ENCODE measurements at places on chromosomes 1 and 21.

- DNase-seq, result no peak
Observed at GRCh38 chr1:2801535-2802291, at the start of gene TTC34. Gene TTC34, minus strand, starts transcription at chr1:2801693. Its CDS starts 866 bp downstream, at chr1:2800827.

DNA sequence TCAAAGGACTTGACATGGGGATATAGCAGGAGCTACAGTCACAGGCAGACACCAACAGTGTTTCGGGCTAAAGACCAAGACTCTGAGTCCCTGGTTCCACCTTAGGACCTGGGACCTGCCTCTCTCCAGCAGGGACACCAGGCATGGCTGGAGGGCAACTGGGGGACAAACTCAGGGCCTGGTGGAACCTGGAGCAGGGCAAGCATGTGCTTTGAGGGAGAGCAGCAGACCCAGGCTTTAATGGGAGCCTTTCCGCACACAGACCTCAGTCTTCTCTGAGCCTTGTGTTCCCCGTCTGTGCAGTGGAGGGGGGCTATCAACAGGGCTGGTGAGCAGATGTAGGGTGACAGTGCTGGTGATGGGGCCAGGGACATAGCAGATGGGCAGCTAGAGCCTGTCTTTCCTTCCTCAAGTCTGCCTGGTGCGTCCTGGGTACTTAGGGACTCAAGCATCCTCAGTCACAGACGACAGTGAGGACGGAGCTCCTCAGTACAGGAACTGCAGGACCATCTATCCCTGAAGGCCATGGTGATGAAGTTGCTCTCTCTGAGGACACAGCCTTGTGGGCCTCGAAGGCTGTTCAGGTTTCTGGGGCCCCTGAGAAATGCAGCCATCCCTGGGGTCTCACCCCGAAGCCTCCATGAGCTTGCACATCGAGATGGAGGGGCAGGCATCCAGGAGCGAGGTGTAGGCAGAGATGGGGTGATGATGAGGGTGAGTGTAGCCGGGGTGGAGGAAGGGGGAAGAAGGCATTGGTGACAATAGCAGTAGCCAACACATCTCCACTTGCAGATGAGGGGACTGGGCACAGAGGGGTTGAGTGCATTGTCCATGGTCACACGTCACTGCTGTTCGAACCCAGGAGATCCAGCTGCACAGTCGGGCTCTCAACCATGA, 593.4 kb downstream of the PTPRU start:
- no peak for DNase-seq

DNA sequence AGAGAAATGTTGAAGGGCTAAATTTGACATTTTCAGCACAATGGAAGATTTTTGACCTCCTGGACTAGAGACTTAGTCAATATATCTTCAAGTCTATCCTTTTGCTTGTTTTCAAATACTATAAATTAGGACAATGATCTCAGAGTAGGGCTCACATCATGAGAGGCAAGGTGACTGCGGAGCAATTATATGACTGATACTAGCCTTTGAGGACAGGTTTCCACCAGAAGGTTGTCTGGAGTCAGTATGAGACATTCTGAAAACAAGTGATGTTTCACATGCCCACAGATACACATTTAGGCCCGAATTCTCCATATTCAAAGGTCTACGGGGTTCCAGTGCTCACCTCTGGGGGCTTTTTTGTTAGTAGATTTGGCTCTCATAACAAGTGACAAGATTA, 142.3 kb upstream of the SAMSN1 start:
- DNase-seq, result no peak

- DNase-seq, result no peak
Observed at GRCh38 chr1:218332416-218332815, 12.7 kb upstream of the TGFB2 start.

GRCh38 chr1:210098356-210098755, 134.2 kb upstream of the SERTAD4 start:
- no peak for DNase-seq

DNA sequence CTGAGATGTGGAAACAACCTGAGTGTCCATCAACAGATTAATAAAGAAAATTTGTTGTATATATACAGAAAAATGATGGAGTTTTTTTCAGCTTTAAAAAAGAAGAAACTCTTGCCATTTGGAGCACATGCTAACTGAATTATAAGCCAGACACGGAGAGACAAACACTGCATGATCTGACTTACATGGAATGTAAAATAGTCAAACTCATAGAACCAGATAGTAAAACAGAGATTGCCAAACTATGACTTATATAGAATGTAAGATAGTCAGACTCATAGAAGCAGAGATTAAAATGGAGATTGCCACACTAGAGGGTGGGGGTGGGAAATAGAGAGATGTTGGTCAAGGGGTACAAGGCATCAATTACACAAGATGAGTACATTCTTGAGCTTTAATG, 1786.6 kb downstream of the PLA2G4A start:
- no peak for DNase-seq

GRCh38 chr1:39819091-39819812, 30.6 kb upstream of the BMP8B start:
- no peak for DNase-seq

DNA sequence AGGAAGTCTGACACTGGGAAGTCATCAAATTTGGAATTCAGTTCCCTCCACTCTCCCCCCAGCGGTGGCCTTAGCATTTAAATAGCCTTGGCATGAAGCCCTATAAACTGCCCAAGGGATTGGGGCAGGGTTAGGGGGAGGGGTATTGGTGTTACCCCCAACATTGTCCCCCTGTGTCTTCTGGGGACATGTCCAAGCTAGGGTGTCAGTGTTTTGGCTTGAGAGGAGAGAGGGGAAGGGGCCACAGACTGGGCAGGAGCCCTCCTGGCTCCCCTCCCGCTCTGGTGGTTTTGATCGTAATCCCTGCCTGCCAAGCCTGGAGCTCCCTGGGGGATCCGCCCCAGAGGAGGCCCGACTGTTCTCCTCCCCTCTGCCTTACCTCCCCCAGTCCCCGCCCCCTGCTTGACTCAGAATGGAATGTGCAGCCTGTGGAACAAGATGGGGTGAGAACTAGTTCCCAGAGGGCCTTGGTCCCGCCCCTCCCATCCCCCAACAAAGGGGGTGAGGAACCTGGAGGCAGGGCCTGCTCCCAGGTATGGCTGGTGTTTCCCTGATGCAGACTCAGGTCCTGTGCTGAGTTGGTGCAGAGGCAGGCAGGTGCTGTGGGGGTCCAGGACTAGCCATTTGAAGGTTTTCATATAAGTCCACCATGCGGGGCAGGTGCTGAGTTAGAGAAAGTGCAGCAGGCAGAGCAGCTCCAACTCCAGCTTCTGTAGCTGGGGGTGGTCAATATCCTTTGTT, 7.4 kb downstream of the SOX13 start:
- DNase-seq, result no peak

GRCh38 chr1:32380057-32380456, 14.2 kb downstream of the BSDC1 start:
- DNase-seq, result no peak

DNA sequence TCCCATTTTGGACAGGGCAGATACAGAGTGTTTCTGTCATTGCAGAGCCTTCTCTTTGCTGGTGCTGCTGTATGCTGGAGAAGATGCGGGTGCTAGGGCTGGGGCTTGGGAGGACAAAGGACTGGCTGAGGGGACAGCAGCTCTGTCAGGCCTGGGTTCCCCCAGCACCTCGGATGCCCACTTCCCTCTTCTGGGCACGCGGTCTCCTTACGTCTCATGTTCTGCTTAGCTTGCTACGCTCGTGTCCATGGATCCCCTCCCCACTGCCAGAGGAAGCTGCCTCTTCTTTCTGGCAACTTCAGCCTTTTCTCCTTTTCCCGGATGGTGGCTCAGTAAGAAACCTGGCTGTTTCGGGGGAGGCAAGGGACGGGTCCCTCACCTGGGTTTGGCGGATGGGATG, 75.7 kb downstream of the ARHGEF10L start:
- no peak for DNase-seq

DNA sequence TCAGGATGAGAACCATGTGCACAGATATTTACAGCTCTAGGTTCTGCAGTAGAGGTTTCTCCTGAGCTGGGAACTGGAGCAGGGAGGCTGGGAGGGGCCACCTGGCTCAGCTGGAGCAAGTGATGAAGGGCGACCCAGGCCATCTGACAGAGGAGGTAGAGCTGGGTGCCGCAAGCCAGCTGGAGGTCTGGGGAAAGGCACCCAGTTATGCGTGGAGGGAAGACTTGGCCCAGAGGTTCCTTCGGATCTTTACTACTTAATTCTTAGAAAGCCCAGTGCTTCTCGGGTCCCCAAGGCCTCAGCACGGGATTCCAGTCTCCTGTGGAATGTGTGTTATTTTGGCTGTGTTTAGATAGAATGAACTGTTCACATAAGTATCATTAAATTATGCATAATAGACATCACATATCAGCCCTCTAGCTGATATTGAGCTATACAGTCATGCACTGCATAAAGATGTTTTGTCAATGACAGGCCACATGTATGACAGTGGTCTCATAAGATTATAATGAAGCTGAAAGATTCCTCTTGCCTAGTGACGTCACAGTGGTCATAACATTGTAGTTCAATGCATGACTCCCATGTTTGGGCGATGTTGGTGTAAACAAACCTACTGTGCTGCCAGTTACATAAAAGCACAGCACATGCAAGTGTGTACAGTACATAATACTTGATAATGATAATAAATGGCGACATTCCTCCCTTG, 245.1 kb downstream of the RHOU start:
- DNase-seq, result no peak

DNA sequence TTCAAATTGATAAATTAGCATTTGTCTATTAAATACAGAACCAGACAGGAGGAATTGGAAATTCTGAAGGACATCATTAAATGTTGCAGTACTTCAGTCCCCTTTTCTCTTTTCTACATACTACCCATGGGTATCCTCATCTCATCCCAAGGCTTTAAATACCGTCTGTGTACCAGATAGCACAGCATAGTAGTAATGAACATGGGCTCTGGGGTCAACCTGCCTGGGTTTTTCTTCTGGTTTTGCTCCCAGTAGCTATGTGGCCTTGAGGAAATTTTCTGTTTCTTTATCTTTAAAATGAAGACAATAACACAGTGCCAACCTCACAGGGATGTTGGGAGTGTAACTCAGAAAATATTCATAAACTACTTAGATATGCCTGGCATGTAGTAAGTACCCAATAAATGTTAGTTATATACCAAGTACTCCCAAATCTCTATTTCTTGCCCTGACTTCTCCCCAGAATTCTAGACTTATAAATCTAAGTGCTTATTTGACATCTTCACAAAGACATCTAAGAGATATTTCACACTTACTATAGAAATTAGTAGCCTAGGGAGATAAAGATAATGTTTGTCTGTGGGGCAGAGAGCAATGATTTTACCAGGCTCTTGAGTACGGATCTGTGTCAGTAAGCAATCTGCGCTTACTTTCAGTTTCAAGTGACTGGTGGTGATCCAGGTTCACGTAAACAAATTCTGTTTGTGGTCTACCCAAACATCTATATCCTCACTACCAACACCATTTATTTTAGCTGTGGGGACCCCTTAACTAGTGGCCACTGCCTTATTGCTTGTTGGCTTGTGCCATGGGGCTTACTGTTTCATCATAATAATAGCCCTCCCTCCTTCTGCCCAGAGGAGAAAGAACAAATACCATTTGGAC, 37.3 kb downstream of the VANGL2 start:
- no peak for DNase-seq

GRCh38 chr21:27589781-27590180, 622.9 kb upstream of the ADAMTS5 start:
- DNase-seq, result no peak

DNA sequence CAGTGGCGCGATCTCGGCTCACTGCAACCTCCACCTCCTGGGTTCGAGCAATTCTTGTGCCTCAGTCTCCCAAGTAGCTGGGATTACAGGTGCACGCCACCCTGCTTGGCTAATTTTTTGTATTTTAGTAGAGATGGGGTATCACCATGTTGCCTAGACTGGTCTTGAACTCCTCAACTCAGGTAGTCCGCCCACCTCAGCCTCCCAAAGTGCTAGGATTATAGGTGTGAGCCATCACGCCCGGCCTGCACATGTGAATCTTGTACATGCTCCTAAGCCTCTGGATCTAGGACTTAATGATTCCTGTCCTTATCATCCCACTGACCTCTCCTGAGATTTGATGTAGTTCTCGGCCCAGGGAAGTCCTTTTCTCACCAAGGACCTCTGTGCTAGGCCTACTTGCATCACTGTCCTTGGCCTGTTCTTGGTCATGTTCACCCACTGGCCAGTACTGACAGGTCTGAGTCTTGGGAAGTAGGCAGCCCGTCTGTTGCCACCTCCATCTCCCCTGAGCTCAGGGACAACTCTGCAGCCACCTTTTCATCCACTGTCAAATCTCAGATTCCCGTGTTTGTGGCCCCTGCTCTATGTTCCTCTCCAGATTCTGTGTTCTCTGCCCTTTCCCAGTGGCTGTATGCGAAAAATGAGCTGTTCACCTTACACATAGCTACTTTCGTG, 9.4 kb downstream of the HYI start:
- no peak for DNase-seq

DNA sequence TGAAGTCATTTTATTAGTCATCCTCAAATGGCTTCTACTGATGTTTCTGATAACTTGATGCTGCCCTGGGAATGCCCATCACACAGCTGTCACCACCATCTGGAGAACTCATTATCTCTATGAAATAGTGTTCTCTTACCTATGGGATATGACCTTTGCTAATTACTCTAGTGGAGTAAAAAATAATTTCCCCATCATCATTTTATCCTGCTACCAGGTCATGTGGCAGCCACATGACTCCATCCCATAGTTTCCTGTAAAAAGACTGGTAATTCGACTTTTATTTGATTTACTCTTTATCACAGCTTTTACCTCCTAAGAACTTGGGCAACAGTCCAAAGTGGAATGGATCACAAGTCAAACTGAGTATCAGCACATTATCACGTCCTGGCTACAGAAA, 76.1 kb upstream of the USP25 start:
- DNase-seq, result no peak

GRCh38 chr1:170247751-170248521, 102.2 kb downstream of the NTMT2 start:
- DNase-seq, result no peak

DNA sequence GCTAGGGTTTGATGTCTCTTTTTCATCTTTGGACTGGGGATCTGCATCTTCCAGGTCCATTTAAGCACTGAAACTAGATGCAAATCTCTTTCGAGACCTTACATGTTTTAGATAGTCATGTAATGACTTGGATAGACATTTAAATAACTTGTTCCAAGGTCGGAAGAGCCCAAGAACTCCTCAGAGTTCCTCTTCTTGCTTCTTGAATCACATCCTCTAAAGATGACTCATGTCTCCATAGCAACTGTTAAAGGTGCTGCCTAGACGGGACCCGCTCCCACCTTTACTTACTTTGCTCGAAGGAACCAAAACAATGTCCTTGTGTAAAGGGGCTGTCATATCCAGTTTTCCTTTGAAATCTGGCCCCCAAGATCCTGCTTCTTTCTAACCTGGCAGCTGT, 130.0 kb downstream of the EDEM3 start:
- DNase-seq, result no peak

DNA sequence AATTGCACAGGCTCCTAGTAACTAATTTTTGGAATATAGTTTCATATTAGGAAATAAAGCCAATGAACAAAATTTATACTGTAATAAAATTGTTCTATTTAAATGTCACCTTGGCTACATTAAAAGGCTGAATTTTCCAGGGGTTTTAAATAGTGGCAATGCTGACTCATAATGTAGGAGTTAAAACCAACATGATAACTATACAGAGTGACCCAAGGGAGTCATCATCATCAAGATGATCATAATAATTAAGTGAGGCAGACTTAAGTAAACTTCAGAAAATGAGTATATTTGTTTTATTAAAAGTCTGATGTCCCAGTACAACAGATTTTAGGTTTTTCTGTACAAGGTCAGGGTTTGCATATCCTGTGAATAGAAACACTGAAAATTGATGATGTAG, 183.4 kb downstream of the PLPPR4 start:
- DNase-seq, result no peak

GRCh38 chr1:183553331-183553730, 36.9 kb downstream of the NCF2 start:
- DNase-seq, result no peak

Measured in NCI-H2227 treated with DMSO at 0.1 percent for 48 hours (cell line).